ENCODE measurements at places on chromosomes 4 and X.

- DNase-seq: no peak
Measured at GRCh38 chr4:154205471-154205870, 286.1 kb downstream of the DCHS2 start.

GRCh38 chr4:5753766-5754528, 42.9 kb downstream of the EVC start:
- no peak for DNase-seq

GRCh38 chr4:177118596-177118995, 191.1 kb upstream of the NEIL3 start:
- no peak for DNase-seq

- DNase-seq: peak; percentile 37
Measured at GRCh38 chrX:11944501-11944900, 186.5 kb downstream of the MSL3 start.

DNA sequence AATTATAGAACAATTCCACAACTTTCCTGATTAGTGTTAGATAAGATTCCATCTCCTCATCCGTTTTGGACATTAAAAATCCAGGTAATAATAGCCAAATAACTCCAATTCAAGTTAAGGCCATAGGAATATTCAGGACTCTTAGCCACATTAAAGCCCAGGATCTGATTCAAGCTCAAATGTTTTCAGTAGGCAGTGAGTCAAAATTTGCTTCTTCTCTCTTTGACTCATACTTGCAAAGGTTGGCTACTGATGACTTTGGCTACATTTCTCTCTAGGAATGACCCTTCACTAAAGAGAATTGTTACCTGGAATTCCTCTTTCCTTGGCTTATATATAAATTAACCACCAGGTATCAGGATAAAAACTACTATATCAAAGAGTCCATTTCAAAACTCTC, 354.9 kb upstream of the HS3ST1 start:
- DNase-seq: no peak

- no peak for DNase-seq
Measured at GRCh38 chrX:113828470-113828869, 755.4 kb upstream of the HTR2C start.

DNA sequence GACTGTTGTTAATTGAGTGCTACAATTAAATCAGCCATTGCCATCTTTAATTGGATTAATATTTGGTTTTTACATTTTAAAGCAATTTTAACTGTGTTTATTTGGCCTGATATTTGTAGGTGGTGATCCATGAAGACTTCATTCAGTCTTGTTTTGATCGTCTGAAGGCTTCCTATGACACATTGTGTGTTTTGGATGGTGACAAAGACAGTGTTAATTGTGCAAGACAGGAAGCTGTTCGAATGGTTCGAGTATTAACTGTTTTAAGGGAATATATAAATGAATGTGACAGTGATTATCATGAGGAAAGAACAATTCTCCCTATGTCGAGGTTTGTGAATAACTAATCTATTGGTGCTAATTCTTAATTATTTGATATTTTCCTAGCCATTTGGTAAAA, 82.6 kb downstream of the USP9X start:
- no peak for DNase-seq

GRCh38 chr4:182292612-182293011, 49.4 kb downstream of the TENM3 start:
- no peak for DNase-seq

DNA sequence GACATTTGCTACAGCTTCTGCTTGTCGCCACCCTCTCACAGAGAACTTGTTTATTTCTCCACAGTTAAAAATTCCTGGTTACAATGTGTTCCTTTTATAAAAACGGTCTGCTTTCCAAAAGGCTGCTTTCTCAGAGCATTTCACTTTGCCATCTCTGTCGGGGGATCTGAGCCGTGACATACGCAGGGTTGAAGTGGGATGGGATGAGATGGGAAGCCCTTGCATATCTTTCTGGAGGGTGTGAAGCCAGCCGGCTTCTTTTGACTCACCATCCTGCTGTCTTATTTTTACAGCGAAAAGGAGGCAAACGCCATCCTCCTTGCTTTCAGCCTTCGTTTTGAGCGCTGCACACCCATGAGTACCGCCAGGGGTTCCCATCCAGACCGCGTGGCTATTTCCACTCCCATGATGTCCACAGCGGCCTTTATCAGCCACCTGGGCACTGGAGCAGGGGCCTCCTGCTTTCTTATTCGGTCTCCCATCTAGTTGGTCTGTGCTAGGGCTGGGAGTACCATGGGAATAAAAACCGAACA, 99.8 kb upstream of the GATB start:
- DNase-seq: no peak

- no peak for DNase-seq
Measured at GRCh38 chrX:77060572-77060971, 386.6 kb upstream of the FGF16 start.

DNA sequence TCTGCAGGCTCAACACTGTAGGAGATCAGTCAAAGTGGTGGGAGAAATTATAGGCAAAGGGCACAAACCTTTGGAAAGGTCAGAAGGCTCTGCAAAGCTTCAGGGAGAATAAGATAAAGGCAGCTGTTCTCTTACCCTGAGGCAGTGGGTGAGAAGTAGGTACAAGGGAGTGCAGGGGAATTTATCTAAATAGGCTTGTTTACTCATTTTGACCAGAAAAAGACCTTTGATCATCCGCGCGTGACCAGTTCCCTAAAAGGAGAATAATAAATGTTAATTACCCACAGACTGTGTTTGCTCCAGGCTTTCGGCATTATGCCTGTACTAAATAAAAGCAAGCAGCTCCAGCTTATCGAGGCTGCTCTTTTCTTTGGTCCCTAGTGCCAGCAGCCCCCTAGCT, 9.3 kb downstream of the FGFBP2 start:
- no peak for DNase-seq

DNA sequence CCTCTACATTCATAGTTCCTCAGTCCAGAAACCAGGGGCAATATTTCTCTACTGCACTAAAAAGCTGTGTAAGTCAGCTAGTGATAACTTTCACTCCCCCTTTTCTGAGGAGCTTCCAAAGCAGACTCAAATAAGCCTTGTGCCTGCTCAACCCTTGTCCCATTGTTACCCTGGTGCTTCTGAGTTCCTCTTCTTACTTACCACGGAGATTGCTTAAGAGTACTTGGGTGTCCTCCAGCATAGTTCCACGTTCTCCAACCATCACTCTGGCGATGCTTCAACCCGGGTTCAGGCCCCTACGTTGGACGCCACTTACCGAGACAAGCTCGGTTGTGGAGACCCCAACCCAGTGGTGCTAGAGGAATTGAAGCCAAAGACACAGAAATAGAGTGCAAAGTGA, 71.6 kb downstream of the ADAM29 start:
- no peak for DNase-seq

DNA sequence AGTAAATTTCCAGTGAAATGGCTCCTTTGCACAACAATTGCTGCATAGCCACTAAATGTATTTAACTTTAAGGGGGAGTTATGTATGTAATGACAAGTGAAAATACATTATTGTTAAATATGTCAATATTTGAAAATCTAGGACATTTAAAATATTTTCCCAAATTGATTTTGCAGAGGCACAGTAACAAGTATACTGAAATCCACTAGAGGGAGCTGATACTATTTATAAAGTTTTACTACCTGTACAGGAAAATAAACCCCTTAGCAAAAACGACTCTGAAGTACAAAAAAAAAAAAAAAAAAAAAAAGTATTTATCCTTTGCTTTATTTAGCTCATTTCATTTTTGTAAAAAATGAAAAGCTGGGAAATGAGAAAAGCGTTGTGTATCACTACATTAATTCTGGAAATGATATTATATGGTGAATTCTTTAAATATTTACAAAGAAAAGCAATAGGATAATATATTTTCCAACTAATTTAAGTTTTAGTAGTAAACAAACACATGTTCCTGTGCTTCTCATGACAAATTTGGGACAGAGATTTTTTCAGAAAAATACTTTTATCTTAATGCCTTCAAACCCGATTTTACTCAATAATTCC, 727.7 kb downstream of the DMD start:
- DNase-seq: no peak

- no peak for DNase-seq
Measured at GRCh38 chr4:103011378-103012025, 8.0 kb downstream of the SLC9B1 start.

DNA sequence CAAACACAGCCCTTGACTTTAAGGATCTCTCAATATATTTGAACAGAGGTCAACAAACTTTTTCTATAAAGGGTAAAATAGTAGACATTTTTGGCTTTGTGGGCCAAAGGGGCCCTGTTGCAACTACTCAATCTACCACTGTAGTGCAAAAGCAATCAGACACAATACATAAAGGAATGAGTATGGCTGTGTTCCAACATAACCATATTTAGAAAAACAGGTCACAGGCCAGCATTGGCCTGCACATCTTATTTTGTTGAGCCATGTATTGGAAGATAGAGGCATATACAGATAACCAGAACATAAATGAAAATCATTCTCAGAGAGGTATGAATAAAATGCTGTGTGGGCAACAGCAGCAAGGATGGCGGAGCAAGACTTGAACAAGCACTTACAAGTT, 49.8 kb downstream of the MID1 start:
- DNase-seq: no peak

DNA sequence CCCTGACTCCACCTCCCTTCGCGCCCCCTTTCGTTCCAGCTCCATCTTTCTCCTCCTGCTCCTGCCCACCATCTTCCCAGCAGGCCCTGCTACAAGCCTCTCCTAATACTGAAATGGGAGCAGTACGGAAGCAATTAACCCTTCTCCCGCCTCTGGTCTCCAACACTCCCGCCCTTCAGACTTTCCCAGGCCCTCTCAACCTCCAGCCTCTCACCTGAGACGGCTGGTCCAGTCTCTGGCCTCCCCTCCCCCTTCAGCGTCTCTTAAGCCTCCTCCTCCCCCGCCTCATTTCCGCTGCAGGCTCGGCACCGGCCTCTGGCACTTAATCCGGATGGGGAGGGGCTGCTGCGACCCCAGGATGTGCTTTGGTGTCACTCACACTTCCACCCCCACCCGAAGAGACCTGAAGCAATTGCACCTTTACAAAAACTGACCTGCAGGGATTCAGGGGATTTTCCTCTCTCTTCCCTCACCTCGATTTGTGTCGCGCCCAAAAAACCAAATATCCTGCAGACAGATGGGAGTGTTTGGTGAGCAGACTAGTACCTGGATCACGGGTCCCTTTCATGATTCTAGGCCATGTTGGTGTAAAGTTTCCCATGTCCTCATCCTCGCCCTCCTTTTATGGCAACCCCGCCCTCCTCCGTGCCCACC, 657 bp downstream of the TCEAL8 start:
- peak; percentile 77 for DNase-seq

All from NCI-H748 treated with DMSO at 0.1 percent for 48 hours (cell line).